Neural crest cell (in vitro differentiated cells): ENCODE measurements at places on chromosomes 6 and 20.

GRCh38 chr6:54403096-54403495 lies 94.9 kb downstream of the TINAG start:
- no peak for DNase-seq

DNA sequence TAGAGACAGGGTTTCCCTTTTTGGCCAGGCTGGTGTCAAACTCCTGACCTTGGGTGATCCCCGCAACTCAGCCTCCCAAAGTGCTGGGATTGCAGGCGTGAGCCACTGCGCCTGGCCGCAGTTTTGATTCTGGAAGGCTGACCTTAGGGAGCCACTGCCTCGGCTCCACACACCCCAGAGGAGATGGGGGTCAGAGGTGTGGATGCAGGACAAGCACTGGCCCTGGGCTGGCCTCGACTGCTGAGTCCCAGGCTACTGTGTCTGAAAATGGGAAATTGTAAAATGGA lies 1.5 kb downstream of the ZBP1 start:
- DNase-seq: no peak

- DNase-seq: no peak
These were observed 7.4 kb downstream of the CEP85L start for GRCh38 chr6:118644007-118644406.

GRCh38 chr6:25192590-25193459 lies 86.3 kb upstream of the CARMIL1 start:
- DNase-seq: no peak
